ENCODE measurements at places on chromosomes 1 and 21. TPM values are rescaled to one million over a fixed set of nuclear protein-coding genes. Genes with fewer than 3 reads are reported as not detected.
A peak's percentile ranks its signal among the peaks of the same experiment; 100 is the strongest.

DNA sequence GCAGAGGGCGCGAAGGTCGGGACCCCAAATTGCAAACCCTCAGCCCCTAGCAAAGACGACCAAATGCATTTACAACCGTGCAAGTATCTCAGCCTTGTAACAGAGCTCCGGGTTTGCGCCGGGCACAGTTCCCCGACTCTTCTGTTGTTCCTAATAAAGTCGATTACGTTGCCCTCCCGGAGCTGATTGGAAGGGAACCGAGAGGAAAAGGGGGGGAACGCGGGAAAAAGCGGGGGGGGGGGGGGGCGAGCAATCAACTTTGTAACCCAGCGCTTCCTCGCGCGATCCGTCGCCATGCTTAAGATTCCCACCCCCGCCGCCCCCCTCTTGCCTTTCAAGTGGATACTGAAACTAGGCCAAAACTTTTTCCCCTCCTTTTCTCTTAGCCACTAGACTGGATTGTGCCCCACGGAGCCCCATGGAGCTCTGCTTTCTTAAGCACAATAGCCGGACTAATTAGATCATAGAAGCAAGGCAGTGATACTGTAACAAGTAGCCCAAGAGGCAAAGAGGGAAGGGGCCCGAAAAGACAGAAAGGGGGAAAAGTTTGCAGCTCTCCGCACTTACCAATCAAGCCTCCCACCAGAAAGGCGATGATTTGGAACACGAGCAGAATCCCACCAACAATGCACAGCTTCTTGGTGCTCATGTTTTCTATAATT lies 565 bp downstream of the WLS start:
- DNase-seq = peak; percentile 66

CACHD1 gene
- total RNA-seq = 12.1 TPM

GRCh38 chr1:172352435-172352834 lies 68.0 kb upstream of the C1orf105 start:
- no peak for DNase-seq

DNA sequence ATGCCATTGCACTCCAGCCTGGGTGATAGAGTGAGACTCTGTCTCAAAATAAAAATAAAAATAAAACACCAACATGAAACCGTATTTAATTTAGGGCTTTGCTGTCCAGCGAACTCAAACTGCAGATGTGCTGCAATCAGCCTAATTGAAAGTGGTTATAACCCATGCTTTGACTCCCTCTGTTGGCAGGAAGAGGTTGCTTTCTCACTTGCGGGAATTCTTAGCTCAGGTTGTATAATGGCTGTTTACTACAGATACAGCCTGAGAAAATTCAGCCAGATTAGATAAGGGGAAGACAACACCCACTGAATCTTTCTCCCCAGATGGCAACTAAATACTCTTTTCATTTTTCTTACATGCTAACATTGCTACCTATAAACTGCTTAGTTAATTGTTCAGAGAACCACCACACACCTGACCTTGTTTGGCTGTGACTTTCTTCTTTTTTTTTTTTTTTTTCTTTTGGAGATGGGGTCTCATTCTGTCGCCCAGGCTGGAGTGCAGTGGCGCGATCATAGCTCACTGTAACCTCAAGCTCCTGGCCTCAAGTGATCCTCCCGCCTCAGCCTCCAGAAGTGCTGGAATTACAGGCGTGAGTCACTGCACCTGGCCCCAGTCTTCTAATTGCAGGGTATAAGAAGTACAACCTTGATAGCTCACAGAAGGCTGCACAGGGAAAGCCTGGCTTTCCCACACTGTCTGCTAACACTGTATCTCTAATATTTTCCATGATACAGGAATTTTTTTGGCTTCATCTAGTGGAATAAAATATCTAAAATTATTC lies 34.6 kb downstream of the DNTTIP2 start:
- DNase-seq = peak; percentile 62

DNA sequence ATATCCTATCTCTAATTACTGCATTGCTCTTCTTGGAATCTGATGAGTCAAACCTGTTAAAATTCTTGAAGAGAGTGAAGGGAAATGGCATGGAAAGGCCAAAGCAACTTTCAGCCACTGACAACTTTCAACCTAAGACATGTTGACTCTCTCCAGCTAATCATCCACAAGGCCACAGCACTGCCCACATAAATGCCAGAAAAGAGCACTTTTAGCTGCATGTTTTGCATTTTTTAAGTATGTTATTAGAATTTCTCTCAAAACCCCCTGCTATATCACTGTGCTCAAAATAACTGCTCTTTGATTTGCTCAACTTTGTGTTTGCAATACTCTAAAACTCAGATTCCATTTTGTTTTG lies 352.5 kb downstream of the ADGRL2 start:
- DNase-seq = no peak

GRCh38 chr1:108706643-108707042 lies 6.1 kb upstream of the FNDC7 start:
- no peak for DNase-seq

DNA sequence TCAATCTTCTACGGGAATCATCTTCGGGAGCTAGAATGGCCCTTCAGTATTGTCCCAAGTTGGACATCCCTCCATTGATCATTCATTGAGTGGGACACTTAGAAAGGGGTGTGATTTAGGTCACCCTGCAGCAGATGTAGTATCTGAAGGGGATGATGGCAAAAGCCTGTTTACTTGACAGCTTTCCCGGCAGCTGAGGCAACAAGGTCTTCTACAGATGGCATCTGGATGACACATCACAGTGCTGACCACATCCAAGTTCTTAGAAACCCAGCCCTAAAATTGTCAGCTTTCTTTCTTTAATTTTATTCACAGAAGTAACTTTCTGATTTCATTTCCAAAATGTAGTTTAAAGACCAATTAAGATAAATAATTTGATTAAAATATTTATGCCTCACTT lies 150.3 kb downstream of the AMY1C start:
- DNase-seq = peak; percentile 13

FALEC gene
- 0.28 TPM for total RNA-seq

DNA sequence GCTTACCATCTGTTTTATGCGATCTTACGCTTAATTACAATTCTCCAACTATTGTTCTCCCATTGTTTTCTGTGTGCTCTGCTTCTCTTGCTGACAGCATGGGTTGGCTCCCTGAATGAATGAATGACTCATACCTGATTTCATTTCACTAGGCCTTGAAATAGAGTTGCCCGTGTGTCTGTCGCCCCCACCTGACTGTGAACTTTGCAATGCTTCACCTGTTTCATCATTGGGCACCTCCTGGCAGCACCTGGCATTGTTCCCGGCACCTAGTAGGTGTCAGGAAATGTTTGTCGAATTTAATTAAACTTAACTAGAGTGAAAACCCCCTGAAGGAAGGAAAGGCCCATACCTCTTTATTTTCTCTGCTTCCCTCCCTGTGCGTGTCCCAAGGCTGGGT lies 120.5 kb upstream of the KLHDC7A start:
- no peak for DNase-seq

RAB3B gene
- total RNA-seq = 0.61 TPM

- DNase-seq = no peak
Measured at GRCh38 chr1:31198600-31198999, 41.1 kb downstream of the NKAIN1 start.

SPRR2B gene
- total RNA-seq = not detected

DNA sequence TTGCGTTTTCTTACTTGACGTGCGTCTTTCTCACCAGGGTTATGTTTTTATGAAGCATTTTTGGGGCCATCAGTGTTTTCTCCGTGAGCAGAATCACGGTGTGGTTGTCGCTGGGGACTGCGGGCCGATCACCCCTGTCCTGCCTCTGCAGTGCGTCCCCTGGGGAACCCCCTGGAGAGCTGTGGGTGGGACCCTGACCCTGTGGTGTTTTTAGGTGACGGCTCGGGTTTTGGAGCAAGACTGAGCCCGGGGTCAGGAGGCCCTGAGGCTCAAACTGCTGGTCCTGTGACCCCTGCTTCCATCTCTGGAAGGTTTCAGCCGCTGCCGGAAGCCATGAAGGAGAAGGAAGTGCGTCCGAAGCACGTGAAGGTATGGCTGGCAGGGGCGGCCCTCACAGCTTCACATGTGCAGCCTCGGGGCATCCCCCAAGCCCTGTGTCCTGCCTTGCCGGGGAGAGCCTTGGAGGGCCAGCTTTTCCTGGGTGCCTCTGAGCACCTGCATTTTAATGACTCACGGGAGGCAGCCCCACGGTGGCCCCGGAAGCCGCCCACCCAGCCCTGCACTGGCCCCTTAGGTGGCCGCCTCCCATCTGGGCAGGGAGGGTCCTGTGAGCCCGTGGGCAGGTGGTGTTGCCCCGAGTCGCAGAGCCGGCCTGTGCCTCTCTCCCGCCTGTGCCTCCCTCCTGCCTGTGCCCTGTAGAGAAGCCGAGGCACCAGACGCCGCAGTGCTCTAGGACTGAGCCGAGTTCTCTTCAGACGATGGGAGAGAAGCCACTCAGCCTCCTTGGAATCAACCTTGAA lies 36.7 kb upstream of the DIP2A start:
- DNase-seq = no peak
